ENCODE measurements at places on chromosomes 1 and 21.

GRCh38 chr1:67618285-67619018 lies 66.5 kb upstream of the GADD45A start:
- DNase-seq: no peak

DNA sequence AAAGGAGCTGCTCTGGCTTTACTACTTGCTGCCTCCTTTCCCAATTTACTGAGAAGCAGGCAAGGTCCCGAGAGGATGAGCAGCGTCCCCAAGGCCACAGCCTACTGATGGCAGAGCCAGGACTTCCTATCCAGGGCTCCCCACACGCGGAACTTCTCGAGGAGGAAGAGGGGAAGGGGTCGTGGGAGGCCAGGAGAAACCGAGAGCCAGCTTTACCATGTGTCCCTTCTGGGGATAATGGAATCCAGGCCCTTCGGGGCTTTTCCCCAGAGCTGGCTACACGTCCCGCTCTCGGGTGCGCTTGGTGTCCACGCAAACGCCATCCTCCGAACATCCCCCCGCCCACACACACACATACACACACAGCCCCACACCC lies 4.3 kb upstream of the CCN1 start:
- DNase-seq: no peak

- no peak for DNase-seq
These were observed 64.0 kb upstream of the KCNK1 start for GRCh38 chr1:233549917-233550316.

DNA sequence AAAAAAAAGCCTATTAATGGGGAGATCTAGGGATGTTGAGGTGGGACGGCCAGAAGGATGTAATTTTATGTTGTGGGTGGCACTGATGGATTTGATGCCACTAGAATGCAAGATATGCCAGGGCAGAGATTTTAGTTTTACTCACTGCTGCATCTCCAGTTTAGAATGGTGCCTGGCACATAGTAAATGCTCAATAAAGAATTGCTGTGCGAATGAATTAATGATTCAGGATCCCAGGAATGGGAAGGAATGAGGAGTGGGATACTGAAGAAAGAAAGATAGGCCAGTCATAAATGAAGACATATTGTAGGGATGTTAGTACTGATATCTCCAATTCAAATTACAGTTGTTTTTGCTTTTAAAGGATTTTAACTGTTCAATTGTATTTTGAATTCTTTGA lies 72.6 kb downstream of the CAMTA1 start:
- DNase-seq: no peak

DNA sequence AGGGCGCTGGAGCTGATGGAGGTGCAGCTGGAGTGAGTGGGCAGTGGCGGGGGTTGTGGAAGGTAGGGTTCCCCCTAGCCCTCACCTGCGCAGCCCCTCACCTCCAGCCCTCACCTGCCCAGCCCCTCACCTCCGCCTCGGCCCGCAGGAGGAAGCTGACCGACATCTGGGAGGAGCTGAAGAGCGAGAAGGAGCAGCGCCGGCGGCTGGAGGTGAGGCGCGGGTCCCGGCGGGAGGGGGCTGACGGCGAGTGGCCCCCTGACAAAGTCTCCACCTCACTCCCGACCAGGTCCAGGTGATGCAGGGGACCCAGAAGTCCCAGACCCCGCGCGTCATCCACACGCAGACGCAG lies 2.7 kb downstream of the EVA1B start:
- no peak for DNase-seq

DNA sequence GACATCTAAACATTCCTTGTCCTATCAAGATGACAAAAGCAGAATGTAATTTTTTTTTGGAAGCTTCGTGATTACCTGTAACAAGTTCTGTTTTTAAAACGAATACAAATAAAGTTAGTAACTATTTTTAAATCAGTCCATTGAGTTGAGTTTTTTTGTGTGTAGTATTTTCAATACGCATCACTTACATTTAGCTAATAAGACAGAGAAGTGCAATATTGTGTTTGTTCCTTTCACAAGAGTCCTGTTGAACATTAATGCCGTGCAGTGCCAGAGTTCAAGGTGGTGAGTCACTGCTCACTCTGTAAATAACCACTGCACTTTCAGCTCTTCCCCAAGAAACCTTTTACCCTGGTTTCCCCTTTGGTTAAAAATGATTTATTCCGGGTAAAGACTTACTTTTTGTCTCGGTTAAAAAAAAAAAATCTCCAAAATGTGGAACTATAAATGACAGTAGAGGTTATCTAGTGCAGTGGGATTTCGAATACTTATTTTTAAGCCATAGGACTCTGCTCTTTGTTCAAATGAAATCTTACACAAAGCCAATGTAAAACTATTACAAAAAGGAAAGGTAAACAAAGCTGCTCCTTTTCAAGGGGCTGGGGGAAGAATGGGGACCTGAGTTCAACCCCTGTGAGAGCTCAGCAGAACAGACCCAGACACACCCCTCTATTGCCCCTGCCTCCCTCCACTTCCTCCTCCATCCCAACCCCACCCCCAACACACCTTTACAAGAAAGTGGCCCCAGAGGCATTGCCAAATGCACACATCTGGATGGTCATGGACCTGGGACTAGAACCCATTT lies 14.8 kb upstream of the NCMAP start:
- peak; percentile 33 for DNase-seq

DNA sequence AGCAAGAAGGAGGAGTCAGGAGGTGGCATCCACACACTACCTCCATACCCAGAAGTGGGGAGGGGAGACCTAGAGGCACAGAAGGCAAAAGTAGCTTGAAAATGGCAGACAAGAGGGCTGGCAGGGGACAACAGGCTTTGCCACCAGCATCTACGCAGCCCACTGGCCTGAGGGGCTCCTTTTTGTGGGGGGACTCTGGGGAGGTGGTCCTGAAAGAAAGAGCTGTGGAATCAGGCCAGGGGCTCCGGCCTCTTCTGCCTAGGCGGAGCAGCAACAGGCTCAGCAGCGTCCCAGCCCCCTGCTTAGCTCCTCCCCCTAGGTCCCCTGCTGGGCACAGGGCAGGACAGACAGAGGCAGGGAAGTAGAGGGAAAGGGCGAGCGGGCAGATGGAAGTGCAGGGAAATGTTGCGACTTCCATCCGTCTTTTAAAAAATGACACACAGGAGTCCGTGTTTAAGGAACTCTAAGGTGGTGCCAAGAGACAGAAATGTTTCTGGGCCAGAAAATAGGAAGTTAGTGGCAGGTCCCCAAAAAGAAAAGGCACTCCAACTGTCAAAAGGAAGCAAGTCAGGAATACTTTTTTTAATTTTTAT lies 10.0 kb upstream of the LEFTY2 start:
- DNase-seq: no peak

GRCh38 chr1:46003315-46003714 lies 129.1 kb downstream of the PIK3R3 start:
- DNase-seq: no peak

GRCh38 chr1:4395676-4396075 lies 258.7 kb upstream of the AJAP1 start:
- no peak for DNase-seq

DNA sequence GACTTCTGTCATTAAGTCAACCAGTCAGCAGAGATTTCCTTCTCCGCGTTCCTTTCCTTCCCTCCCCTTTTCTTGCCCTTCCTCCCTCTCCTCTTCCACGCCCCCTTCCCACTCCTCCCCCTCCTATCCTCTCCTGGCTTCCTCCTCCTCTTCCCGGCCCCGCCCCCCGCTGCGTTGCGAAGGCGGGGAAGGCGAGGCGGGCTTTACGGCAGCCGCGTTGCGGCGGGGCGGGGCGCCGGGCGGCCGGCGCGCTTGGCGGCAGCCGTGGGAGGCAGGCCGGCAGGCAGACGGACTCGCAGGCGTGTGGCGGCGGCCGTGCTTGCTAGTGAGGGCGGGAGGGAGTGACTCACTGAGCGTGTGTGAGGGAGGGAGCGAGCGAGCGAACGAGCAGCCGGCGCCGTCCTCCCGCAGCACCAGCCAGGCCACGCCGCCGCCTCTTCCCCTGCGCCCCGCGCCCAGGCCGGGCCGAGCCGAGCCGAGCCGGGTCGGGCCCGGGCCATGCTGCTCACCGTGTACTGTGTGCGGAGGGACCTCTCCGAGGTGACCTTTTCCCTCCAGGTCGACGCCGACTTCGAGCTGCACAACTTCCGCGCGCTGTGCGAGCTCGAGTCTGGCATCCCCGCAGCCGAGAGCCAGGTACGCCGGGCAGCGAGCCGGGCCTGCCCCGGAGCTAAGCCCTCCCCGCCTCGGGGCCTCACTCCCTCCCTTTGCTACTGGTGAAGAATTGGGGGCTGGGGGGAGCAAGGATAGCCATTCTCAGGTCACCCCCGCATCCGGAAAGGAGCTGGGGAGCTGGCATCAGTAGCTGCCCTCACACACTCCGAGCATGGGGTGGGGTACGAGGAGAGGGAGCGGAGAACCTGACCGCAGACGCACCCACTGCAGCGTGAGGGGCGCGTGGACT lies at the start of gene DDI2:
Gene DDI2, plus strand, starts transcription at position 286 of the 904 bp plus-strand sequence. Its CDS starts 213 bp downstream, at position 499.
- DNase-seq: peak; percentile 95

DNA sequence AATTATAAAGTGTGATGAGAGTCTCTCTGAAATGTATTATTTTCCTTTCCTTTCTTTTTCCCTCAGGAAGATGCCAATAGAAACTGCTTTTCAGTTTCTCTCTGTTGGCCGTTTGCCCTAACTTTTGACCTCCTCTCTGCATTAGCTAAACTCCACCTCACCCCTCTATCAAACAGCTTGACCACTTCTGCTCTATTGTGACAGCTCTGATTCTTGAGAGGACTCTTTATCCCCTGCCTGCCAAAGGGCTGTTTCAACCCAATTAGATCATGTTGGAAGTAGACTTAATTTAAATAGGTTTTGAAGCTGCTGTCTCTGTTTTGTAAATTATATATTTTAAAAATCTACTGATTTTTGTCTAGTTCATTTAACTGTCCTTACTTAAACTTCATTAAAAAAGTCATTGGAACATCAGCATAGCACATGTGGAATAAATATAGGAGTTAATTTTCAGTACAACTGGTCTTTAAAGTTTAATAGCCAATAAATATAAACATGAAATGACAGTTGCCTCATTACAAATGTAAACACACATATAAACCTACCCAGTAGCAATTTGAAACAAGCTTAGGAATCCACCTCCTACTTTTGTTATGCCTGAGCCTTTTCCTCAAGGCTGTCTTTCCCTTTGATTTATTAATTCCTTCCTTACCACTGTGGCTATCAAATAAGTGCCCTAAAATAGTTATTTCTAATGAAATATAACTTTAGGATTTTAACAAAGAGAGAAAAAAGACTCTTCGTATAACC lies 152.0 kb downstream of the CHRM3 start:
- DNase-seq: no peak

GRCh38 chr1:908661-909060 lies 15.1 kb upstream of the SAMD11 start:
- DNase-seq: no peak

DNA sequence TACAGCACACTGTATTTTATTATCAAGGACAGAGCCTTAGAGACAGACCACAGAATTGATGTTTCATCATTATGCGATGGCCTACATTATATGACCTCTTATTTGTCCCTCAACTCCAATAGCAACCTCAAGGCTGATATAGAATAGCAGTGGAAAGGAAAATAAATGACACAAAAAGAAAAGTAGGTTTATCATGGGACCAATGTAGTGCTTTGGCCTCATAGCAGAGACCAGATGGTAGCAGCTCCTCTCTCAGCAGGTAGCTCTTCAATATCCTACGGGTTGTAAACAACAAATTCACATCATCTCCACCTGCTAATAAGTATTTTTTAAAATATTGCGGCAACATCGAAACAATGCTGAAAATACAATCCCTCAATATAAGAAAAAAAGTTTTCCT lies 25.2 kb downstream of the ANP32E start:
- no peak for DNase-seq

DNA sequence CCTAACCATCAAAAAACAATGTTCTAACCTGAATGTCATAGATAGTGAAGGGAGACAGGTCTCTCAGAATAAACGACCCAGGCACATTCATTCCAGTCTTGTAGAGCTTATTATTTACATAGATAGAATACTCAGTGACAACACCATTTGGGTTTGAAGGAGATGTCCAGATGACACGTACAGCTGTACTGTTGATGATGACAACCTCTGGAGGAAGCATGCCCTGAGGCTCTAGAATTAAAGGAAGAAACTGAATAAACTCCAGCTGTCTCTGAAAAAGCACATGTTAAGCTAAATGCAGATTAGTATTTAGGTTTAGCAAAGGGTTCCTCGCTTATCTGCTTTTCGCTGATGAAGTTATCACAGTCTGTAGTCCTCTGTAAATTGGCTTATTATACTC lies 277.2 kb downstream of the KCTD3 start:
- DNase-seq: no peak

- peak; percentile 39 for DNase-seq
These were observed 32.1 kb upstream of the KCNE1 start for GRCh38 chr21:34544032-34544496.

DNA sequence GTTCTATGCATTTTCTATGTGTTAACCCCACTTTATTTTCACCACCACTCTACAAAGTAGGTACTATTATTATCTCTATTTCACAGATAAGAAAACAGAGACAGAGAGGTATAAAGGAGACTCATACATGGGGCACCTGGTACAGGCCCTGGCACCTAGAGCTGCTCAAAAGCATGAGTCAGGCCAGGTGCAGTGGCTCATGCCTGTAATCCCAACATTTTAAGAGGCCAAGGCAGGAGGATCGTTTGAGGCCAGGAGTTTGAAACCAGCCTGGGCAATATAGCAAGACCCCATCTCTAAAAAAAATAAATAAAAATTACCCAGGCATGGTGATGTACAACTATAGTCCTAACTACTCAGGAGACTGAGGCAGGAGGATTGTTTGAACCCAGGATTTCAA lies 35.8 kb downstream of the GLIS1 start:
- DNase-seq: no peak

- DNase-seq: no peak
These were observed 90.5 kb downstream of the LAMC2 start for GRCh38 chr1:183276386-183277080.

- DNase-seq: peak; percentile 79
These were observed 832 bp downstream of the CCSAP start for GRCh38 chr1:229341774-229342655.

GRCh38 chr1:44827197-44828002 lies 15.7 kb downstream of the PTCH2 start:
- DNase-seq: no peak

GRCh38 chr1:109140392-109140791 lies 26.5 kb downstream of the ELAPOR1 start:
- DNase-seq: no peak

DNA sequence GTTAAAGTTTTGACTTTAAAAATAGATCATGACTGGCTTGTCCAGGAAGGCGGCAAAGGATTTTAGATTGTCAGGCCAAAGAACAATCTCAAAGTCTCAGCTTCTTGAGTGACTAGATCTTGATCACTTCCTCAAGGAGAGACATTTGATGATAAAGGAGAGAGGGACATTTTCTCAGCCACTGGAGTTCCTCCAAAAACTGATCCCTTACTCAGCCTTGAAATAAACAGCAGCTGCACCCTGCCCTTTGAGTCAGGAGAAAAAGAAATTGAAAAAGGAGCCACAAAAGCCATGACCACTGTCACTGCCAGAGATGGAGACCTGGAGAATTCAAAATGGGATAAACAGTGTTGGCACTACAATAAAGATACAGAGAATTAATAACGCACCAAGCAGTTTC lies 288.4 kb upstream of the PRMT6 start:
- no peak for DNase-seq

GRCh38 chr1:205480349-205480985 lies 24.0 kb upstream of the CDK18 start:
- DNase-seq: peak; percentile 47

- no peak for DNase-seq
These were observed 50.2 kb downstream of the WARS2 start for GRCh38 chr1:119090250-119090649.

GRCh38 chr1:234141006-234141405 lies 232.2 kb upstream of the COA6 start:
- DNase-seq: no peak
